Diencephalon (tissue), 1 donor: ENCODE measurements at places on chromosomes 7 and 10. TPM values are rescaled to one million over a fixed set of nuclear protein-coding genes. Genes with fewer than 3 reads are reported as not detected.

DAGLB gene
- total RNA-seq, result 22.6 TPM

AFAP1L2 gene
- total RNA-seq, result 18.7 TPM

NUTM2D gene
- total RNA-seq, result 7.8 TPM

TAC1 gene
- total RNA-seq, result 89.5 TPM

STEAP4 gene
- total RNA-seq, result 0.23 TPM

PNLIPRP2 gene
- total RNA-seq, result not detected

NCAPG2 gene
- 15.9 TPM for total RNA-seq

CLDN4 gene
- total RNA-seq, result 0.69 TPM

SPDYE9 gene
- total RNA-seq, result not detected

ARMC10 gene
- total RNA-seq, result 39.0 TPM

AKAP9 gene
- total RNA-seq, result 170 TPM

PLXDC2 gene
- total RNA-seq, result 45.0 TPM

CARD11 gene
- 0.46 TPM for total RNA-seq

THSD7A gene
- 30.4 TPM for total RNA-seq

PPP1R9A gene
- 108 TPM for total RNA-seq

PLEKHS1 gene
- not detected for total RNA-seq
